ENCODE measurements at places on chromosomes 12 and 14.

- DNase-seq: no peak
These were observed 107.8 kb downstream of the CALM1 start for GRCh38 chr14:90504643-90505042.

DNA sequence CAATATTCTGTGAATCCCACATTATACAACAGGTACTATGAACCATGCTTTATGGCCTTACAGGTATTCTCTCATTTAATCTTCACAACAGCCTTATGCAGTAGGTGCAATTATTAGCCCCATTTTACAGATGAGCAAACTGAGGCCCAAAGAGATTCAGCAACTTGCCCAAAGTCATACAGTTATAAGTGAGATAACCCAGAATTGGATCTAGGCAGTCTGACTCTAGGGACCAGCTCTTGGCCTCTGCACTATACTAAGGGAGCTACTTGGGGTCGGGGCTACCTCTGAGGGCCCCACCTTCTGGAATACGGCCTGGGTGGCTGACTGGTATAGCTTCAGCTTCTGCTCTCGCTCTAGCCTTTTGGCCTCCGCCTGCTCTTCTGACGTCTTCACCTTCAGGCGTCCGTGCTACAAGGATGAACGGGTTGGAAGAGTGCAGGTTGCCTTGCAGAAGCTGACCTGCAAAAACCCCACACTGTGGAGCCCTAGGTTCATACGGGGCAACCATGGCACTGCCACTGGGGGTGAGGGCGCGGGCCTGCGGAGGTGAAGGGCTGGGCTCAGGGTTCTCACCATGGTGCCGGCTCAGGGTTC is 762 bp downstream of the RABGGTA start:
- no peak for DNase-seq

DNA sequence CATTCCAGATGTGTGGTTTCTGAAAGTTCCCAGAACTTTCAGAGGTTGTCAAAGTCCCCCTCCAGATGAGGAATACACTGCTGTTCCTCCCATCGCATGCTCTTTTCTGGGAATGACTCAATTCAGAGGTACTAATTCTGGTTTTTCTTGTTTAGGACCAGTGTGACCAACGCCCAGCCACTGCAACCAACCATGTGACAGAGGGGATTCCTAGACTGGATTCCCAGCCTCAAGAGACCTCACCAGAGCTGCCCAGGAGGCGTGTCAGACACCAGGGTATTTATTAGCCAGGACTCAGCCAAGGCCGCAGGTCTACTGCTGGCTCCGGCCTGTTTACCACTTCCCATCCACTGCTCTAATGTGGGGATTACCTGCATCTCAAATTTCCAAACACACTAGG is 24.2 kb downstream of the TRAFD1 start:
- peak; percentile 23 for DNase-seq

DNA sequence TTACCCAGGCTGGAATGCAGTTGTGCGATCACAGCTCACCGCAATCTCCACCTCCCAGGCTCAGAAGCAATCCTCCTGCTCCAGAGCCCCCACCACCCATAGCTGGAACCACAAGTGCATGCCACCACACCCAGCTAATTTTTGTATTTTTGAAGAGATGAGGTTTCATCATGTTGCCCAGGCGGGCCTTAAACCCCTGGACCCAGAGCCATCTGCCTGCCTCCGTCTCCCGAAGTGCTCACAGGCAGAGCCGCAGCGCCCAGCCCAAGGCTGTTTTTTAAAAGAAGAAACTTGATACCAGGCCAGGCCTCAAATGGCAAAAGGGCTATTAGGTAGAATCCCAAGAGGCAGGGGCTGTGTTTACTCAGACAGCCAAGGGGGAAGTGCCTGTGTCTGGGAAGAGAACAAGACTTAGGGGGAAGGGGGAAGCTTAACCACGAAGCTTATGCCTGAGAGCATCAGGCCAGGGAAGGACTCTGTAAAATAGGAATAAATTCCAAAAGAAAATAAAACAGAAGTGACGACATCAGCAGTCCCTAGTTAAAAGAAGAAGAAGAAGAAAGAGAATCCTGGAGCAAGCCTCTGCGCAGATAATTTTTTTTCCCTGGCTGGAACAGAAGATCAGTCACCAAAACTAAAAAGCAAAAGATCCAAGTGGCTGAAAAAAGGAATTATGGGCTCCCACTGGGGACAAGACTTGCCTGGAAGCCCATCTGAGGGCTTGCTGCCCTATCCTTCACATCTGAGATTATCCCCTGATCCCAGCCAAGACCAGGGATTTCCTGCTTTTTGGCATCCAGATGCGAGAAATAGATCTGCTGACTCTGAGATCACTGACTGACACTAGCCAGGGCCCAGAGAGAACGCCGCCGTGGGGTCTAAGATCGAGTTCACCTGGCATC is 170.5 kb downstream of the NDUFA12 start:
- DNase-seq: peak; percentile 27

DNA sequence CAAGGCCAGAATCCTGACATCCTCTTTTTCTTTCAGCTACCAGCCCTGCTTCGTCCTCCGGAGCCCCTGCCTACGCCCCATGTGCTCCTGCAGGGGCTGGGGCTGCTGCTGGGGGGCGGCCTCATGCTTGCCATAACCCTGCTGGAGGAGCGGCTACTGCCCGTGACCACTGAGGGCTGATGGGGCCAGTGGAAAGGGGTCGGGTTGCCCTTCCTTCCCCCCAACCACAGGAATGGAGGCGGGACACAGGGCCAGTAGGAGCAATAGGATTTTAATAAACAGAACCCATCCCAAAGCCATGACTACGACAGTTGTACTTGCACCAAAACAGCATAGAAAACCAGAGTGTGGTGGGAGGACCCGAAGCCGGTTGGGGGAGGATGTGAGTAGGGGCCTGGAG is 7.7 kb downstream of the SLC39A5 start:
- DNase-seq: no peak

GRCh38 chr14:77838831-77839511 is 39.1 kb downstream of the ADCK1 start:
- DNase-seq: no peak

DNA sequence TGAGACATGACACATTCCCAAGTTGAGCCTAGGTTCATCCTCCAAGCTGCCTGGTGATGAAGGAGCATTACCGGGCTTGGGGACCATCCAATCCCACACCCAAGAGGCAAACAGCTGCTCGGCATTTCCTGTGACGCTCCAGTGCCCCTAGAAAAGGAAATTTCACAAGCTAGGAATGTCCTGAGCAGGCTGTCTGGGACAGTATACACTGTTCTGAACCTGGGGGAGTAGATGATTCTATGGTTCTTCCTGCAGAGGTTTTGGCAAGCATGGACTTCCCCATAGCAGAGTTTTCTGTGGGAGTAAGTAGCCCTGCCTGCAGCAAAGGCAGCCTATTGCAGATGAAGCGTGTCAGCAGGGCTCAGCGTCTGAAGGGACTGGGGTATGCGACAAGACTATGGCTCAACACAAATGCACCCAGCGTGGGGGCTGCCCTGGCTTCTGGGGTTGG is 47.4 kb upstream of the SRSF5 start:
- DNase-seq: no peak

- peak; percentile 93 for DNase-seq
These were observed 76.1 kb downstream of the STON2 start for GRCh38 chr14:81324011-81324410.

- no peak for DNase-seq
These were observed 18.4 kb downstream of the SIVA1 start for GRCh38 chr14:104771374-104771773.

- DNase-seq: no peak
These were observed 21.8 kb upstream of the EGLN3 start for GRCh38 chr14:33972583-33973081.

- no peak for DNase-seq
These were observed 217.3 kb downstream of the ADGRD1 start for GRCh38 chr12:131171029-131171428.

DNA sequence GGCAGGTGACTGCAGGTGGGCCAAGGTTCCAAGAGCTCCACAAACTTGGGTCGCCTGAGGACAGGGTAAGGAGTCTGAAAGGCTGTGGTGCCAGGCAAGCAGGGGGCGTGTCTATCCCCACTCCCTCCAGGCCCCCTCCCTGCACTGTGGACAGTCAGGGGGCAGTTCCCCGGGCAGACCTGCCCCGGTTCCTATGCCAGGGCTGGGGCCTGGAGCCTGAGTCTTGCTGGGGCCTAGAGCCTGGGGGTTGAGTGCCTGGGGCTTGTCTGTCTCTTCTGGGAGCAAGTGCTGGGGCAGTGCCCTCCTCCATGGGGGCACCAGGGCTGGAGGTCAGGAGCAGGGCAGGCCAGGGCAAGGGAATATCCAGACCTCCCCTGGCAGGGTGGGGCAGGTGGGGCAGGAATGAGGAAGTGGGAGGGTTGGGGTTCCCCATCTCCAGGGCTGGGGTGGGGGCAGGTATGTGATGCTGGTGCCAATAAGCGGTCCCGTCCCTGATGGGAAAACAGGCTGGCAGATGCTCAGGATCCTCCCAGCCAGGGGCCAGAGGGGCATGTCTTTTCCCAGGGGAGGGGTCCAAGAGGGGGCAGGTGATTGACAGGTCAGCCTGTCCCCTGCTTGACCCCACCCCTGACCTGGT is 11.9 kb upstream of the TNFAIP2 start:
- no peak for DNase-seq

GRCh38 chr14:103330536-103330935 is 3.5 kb upstream of the EIF5 start:
- DNase-seq: no peak

DNA sequence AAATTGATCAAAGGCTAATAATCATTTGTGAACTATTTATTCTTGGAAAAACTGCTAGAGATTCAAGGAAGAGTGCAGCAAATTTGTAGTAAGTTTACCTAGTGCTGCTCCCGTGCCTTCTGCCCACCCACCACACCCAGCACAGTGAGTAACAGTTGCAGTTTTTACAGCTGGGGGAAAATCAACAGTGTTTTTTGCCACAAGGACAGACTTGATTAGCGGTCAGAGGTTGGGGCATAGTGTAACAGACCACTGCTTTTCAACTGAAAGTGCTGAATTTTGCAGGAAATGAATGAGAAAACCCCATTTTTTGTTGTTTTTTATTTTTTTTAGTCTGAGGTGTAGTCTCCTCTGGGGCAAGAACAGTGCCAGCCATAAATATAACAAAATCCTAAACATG is 7.5 kb upstream of the KLRK1 start:
- peak; percentile 17 for DNase-seq

- DNase-seq: no peak
These were observed 569 bp upstream of the RGS6 start for GRCh38 chr14:71931492-71932228.

GRCh38 chr12:75155962-75156361 is 53.7 kb downstream of the KCNC2 start:
- DNase-seq: no peak

- DNase-seq: no peak
These were observed 50.5 kb downstream of the ATF7 start for GRCh38 chr12:53575502-53576249.

DNA sequence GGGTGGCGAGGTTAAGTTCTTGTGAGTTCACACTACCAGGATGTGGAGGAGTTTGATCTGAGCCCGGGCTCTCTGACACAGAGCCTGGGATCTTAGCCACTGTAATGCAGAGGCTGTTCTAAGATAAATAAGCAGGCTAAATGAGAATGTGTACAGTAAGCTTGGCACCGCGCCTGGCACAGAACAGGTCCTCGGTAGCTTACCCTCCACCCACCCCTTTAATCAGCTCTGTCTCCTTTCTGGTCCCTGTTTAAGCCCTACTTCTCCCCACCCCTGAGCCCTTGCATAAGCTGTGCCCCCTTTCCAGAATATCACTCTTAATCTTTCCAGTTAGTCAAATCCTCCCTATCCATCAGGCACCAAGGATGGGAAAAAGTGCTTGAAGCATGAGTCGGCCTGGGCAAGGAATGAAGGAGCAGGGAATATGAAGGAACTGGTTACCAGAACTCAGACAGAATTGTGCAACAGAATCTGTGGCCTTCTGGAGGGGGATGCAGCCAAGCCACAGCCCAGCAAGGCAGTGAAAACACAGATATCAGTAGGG is 32.8 kb upstream of the CMKLR1 start:
- DNase-seq: no peak

- no peak for DNase-seq
These were observed 706.9 kb upstream of the TMEM132C start for GRCh38 chr12:127560041-127560478.

DNA sequence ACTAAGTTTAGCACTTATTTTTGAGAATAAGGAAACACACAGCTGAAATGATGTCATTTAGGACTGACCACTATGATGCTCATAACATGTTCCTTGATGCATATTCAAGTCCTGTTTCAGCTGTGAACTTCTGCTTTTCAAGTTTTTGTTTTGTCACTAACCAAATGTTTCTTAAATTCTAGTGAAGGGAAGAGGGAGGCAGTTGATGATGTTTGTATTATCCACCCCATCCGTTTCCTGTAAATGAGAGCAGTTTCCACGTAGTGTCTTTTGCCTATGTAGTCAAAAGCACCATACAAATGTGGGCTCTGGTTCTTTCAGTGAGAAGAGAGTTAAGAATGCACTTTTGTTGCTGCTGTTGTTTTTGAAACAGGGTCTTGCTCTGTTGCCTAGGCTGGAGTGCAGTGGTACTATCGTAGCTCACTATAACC is 491.8 kb downstream of the PCNX1 start:
- peak; percentile 14 for DNase-seq

- no peak for DNase-seq
These were observed 953.8 kb downstream of the TRHDE start for GRCh38 chr12:73225941-73226340.

DNA sequence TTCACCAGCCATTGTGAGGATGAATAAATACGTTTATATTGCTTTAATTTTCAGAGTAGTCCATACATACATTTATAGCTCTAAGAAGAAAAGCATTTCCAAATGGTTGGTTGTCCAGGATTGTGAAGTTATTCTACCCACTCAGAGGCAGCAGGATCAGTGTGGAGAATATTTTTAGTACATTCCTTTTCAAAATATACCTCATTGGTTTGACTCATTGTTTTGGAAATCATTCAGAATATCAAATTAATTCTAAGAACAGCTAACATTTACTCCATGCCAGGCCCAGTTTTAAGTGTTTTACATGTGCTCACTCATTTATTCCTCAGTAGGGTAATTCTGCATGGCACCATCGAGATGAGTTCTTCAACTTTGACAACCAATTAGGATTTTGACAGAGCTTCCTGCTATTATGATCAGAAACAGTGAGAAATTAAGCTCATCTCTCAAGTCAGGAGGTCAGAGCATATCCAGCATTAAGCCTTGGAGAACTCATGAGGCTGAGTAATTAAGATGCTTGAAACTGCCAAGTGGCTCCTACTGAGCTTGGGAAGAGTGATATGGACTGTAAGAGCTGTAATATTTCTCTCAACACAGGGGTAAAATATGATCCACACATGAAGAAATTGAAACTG is 153.3 kb upstream of the CLEC14A start:
- no peak for DNase-seq
